ENCODE measurements at places on chromosomes 7 and 10.

- no peak for DNase-seq
Observed at GRCh38 chr10:47336387-47337134, 11.6 kb upstream of the RBP3 start.

GRCh38 chr10:100346765-100347567 is at the start of gene SCD:
Gene SCD, plus strand, starts transcription at chr10:100347233. Its CDS starts 272 bp downstream, at chr10:100347505.
- peak; percentile 76 for DNase-seq

GRCh38 chr10:69470463-69471384 is 19.5 kb downstream of the TSPAN15 start:
- no peak for DNase-seq

DNA sequence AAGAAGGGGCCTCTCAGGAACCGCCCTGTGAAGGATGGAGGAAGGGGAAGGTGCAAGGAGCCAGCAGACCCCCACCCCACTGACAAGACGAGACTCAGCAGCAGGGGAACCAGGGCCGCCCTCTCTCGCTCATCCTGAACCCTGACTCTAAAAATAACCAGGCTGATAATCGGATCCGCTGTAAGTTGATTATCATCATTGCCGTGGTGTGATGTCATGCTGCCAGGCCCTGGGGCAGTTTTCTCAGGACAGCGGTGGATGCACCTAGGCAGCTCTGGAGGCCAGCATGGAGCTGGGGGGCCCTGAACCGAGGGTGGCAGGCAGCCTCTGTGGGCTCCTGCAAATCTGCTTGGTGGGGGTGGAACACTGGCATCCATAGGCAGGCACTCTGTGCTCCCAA is 7.9 kb downstream of the RET start:
- DNase-seq = no peak

DNA sequence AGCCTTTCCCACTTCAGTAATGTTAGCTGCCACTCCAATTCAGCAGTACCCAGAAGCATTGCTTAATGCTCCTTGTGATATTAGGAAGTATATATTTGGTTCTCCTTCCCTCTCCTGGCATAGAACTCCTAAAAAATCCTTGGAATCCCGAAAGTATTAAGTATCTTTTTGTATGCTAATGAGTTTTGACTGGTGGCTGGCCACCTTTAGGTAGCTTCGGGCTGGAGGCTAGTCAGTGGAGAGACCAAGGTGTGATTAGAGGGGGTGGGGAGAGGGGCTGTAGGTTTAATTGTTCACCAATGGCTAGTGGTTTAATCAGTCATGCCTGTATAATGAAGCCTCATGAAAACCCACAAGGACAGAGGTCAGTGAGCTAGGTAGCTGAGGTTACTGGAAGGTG is 12.2 kb downstream of the COMTD1 start:
- no peak for DNase-seq

GRCh38 chr10:91007655-91008054 is 86.8 kb upstream of the ANKRD1 start:
- no peak for DNase-seq

DNA sequence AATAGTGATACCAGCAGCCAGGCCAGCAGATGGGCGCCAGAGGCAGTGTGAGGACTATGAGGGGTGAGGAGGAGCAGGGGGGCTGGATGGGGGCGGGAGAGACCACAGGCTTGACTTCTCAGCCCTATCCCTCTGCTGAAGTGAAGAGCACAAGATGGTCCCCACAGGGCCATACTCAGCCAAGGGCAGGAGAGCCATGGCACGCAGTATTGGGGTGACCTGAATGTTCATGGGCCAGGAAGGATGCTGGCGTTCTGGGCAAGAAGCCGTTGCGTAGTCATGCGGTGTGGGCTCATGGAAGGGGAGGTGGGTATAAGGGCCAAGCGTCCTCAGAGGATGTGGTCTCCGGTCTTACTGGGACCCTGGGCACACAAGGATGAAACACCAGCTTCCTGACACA is 146.3 kb downstream of the PRKAG2 start:
- DNase-seq = no peak

DNA sequence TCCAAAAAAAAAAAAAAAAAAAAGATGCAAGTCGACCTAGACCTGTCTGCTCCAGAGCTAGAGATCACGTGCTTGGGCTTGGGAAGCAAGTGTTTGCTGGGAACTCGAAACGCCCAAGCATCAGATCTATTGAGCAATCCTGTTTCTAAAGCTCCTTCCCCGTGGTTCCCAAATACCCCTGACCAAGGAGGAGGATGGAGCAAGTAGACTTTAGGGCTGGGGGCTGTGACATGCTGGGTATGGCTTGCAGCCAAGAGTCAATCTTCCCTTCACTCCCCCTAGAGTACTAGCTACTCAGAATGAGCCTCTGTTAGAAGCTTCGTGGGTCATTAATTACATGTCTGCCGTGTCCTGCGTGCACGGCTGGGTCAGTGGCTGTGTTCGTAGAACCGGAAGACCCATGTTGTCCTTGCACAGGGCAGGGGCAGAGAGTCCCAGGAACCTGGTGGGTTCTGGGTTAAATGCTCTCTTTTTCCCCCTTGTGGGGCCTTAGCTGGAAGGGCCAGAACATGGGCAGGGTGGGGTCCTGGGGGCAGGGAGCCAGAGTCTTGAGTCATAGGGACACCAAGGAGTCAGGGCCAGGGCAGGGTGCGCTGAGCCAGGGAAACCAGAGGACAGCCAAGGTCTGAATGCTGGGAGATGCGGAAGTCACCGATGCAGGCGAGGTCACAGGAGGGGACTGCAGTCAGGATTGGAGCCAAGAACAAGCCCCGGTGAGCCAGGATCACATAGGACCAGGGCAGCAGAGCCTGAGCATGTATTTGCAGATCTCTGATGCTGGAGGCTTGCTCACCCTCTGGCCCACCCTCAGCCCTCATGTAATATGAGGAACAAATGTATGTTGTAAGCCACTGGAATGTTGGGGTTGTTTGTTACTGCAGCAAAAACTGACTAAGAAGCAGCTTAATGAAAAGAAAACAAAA is 34.6 kb upstream of the TPST1 start:
- peak; percentile 65 for DNase-seq

DNA sequence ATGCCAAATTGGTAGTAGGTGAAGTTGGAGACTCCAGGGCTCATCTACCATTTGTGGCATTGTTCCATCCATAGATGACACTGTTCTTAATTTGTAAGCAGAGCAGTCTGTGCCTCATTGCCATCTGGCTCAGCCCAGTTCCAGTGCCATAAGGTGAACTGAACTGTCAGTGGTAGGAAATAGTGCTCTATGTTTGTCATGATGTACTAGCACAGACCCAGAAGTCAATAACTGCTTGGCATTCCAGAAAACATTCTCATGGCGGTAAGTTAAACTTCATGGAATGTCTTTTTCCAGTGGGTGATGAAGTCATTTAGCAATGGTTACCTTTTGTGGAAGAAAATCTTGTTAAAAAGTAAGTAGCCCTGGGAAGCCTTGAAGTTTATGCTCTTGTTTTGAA is 302.7 kb downstream of the SUGCT start:
- no peak for DNase-seq

DNA sequence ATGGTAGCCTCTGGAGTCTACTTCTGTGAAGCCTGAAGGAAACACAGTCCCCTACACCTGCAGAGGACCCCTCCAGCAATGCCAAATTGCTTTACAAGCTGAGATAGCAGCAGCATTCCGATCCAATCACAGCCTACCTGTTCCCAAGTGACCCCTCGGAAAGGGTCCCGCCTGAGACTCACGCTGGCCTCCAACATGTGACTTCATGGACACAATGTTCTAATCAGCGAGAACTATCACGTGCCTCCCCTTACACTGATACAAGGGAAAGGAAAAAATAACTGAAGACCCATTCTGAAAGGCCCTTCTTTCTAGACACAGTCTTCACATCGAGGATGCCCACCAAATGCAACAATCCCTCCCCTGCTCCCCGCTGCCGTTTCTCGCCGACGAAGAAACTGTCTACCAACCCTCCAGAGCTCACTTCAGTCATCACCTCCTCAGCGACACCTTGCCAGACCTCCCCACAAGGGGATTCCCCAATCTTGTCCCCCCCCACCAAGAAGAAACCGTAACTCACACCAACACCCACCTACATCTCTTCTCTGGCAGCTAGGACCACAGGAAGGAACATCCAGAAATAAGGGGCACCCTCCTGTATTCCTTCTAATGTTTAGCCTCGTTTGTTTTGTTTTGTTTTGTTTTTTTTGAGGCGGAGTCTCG is 1.8 kb downstream of the SNX8 start:
- DNase-seq = no peak

DNA sequence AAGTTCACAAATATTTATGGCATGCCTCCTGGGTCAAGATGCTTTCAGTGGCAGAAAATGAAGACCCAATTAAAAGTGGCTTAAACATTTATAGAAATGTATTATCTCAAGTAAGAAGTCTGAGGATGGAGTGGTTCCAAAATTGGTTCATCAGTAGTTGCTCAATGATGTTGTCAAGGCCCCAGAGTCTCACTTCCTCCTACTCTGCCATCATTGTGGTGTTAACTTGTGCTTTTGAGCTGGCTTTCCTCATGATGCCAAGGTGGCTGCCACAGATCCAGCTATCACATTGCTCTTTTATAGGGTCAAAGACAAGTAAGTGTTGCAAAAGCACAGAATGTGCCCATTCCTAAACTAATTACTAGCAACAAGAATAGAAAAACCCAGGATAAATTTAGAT is 404.6 kb upstream of the NRP1 start:
- no peak for DNase-seq

DNA sequence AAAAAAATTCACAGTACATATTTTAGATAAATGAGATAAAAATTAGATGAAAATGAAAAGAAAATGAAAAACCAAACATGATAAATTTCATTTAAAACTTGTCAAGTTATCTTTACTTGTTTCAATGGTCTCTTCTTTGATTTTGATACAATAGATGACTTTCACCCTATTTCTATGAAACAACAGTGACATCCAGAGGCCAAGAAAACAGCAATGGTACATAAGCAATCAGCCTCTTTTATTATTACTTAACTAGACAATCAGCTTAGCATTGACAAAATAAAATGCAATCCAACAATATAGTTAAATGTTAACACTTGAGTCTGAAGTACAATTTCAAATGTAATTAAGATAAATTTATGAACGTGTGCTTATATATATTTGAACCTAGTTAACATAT is 74.8 kb upstream of the GPR37 start:
- DNase-seq = no peak

GRCh38 chr10:66098595-66099480 is 827.0 kb upstream of the LRRTM3 start:
- no peak for DNase-seq

DNA sequence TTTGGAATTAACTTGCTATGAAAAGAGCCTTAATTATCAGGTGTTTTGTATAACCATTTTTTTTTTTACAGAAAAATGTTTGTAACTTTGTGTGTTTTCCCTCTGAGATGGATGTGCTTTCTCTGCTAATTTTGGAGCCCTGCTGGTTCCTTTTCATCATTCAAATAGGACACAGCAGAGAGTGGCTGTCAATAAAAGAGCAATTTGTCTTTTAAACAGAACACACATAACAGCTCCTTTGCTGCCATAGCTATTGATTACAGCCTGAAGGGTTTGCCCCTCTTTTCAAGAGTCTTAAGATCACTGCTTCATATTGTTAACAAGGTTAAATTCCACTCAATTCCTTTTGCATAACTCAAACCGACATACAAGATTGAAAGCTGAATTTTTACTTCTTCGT is 187.2 kb upstream of the MBL2 start:
- no peak for DNase-seq
